ENCODE measurements at places on chromosomes 3 and 15. TPM values are rescaled to one million over a fixed set of nuclear protein-coding genes. Genes with fewer than 3 reads are reported as not detected.

GRCh38 chr15:60757831-60758570 is 279.1 kb upstream of the ICE2 start:
- ATAC-seq, result no peak

GRCh38 chr3:95334461-95334860 is 1271.6 kb downstream of the NSUN3 start:
- ATAC-seq, result no peak

DNA sequence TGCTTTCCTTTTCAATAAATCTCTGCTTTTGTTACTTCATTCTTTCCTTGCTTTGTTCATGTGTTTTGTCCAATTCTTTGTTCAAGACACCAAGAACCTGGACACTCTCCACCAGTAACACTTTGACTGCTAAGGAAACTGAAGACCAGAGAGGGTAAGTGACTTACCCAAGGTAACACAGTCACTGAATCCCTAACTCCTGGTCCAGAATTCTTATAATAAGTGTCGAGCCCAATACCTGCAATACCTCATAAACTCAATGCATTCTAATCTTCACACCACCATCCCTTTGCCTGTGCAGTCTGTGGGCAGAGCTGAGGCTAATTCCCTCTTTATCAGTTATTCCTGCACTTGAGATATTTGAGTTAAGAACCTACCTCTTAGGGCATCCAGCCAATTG is 237.8 kb downstream of the UACA start:
- no peak for ATAC-seq

- no peak for ATAC-seq
Observed at GRCh38 chr3:99498550-99499234, 139.7 kb upstream of the COL8A1 start.

DNA sequence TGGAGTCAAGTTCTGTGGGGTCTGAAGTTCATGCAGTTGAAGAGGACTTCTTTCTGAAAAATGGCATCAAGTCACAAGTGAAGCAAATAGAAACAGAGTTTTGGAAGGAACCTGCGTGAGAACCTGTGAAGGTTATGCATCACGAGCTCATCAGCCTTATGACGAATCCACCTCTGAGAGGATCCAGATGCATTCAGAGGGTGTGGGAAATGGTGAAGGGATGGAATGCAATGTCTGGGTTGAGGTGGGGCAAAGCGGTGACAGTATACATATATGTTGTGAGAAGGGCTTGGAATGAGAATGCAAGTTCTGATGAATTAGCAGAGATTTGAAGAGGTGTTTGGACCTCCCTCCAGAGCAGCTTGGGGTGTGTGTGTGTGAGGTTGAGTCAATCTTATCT is 382.1 kb upstream of the TBL1XR1 start:
- ATAC-seq, result no peak

DNA sequence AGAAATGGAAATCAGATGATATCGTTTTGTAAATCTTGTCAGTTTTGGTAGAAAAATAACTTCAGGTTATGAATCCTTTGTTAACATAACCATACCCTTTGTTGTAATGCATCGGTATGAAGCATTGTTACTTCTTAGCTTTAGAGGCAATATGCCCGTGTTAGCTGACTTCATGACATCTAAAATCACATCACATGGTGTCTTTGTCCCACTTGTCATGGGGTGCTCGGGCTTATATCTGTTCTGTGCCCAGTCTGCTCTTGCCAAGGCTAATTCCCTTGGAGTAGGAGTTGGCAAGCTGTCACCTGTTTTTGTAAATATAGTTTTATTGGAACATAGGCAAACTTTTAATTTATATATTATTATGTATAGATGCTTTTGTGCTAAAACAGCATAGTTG is 39.6 kb downstream of the SLC25A26 start:
- ATAC-seq, result no peak

DNA sequence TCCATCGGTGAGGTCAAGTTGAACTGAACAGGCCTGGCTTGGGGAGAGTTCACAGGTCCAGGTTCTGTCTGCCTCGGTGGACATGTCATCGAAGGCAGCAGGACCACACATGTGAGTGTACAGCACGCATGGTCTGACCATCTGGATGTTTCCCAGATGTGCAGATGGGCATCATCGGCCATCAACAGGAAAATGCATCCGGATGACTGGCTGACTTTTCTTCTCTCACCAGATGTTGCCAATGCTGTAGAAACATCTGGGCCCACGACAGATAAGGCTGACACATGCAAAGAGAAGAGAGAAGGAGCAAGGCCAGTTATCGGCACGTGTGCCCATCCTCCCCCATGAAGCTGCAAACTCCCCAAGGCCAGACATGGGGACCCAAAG is 45.1 kb downstream of the NOX5 start:
- ATAC-seq, result no peak

DNA sequence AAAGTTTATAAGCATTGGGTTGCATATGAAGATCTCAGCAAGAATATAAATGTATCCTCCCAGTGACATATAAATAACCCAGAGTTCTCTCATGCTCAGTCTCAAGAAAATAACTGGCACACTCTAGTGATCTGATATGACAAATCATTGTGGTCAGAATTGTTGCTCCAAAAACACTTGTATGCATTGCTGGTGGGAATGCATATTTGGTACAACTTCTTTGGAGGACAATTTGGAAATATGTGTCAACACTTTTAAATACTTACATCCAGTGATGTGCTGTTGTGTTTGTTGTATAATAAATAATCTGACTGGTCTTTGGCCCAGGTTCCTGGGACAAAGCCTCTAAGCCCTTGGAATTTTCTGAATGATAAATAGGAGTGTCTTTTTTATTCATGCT is 66.7 kb upstream of the STT3B start:
- ATAC-seq, result peak; percentile 75

DNA sequence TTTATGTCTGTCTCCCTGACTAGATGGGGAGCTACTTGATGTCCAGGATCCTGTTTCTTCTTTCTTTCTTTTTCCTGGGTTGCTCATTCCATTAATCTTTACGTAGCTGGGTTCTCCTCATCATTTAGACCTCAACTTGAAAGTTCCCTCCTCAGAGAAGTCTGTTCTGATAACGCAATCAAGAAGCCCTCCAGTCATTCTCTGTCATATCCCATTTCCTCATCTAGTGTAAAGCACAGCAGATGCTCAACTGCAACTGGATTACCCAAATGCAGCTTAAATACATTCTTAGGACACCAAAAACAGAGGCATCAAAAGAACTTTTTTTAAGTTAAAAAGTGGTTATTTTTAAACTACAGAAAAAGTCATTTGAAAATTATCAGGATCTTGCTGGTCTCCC is 51.7 kb upstream of the ST3GAL6 start:
- no peak for ATAC-seq

- no peak for ATAC-seq
Observed at GRCh38 chr3:53089511-53089910, 40.7 kb downstream of the RFT1 start.

- no peak for ATAC-seq
Observed at GRCh38 chr3:1623896-1624295, 474.8 kb upstream of the CNTN4 start.

GRCh38 chr3:147372525-147373027 is 33.8 kb downstream of the ZIC4 start:
- ATAC-seq, result no peak

- no peak for ATAC-seq
Observed at GRCh38 chr15:65077981-65078352, 1.4 kb downstream of the KBTBD13 start.

GRCh38 chr3:43779850-43780249 is 89.1 kb downstream of the ABHD5 start:
- no peak for ATAC-seq

DNA sequence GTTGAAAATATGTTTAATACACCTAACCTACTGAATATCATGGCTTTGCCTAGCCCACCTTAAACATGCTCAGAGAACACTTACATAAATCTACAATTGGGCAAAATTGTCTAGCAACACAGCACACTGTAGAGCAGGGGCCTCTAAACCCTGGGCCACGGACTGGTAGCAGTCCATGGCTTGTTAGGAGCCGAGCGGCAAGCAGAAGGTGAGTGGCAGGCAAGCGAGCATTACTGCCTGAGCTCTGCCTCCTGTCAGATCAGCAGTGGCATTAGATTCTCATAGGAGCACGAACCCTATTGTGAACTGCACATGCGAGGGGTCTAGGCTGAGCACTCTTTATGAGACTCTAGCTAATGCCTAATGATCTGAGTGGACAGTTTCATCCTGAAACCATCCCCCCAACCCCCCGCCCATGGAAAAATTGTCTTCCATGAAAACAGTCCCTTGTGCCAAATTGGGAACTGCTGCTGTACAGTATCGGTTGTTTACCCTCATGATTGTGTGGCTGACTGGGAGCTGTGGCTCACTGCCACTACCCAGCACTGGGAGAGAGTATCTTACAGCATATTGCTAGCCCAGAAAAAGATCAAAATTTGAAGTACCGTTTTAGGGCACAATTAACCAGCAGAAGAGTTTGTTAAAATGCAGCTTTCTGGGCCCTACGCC is 26.1 kb downstream of the CMSS1 start:
- ATAC-seq, result peak; percentile 42

GRCh38 chr15:82646250-82647044 is 716 bp downstream of the CPEB1 start:
- peak; percentile 8 for ATAC-seq

- ATAC-seq, result no peak
Observed at GRCh38 chr15:69400850-69401249, 13.3 kb upstream of the KIF23 start.

DNA sequence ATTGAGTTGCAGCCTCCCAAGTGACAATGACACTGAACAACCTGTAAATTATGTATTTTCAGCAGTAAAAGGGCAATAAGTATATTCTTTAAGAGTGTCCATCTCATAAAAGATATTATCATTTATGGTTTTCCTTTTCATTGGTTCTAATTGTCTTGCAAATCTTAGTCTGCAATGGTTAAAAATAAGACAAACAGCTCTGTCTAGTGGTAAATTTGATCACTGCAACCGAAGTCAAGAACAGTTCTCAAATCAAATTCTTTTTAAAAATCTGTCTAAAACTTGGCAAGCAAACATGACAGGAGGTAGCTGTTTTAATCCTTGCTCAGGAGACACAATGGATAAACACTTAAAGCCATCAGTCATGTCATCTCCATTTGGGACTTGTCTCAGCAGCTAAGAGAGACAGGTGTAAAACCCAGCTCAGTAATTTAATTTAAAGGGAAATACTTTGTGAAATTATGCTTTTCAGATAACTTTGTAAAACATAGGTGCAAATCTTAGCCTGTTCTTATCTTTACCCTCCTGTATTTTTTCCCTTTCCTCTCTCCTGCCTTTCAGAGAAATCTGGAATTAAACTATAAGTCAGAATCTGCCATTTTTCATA is 150.3 kb upstream of the ARHGEF26 start:
- no peak for ATAC-seq

GRCh38 chr3:13529196-13530112 is 19.5 kb upstream of the FBLN2 start:
- ATAC-seq, result no peak

GRCh38 chr3:185960522-185961288 is 22.9 kb upstream of the TRA2B start:
- no peak for ATAC-seq

DNA sequence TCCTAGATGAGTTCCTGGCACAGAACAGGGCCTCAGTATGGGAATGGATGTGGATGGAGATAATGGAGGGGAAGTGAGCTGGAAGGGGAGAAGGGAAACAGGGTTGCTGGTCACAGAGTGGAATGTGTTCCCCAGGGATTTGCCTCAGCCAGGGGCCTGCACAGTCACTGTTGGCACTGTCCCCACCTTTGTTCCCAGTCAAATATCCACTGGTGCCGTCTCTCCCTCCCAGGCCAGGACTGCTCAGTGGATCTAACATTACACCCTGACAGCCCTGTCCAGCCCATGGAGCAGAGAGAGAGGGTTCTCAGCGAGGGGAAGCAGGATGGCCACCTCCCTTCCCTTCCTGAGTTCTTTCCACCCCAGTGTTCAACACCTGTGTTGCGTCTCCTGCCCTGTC is 1.5 kb upstream of the PPP1R2 start:
- no peak for ATAC-seq

- ATAC-seq, result no peak
Observed at GRCh38 chr15:52180196-52180835, 10.9 kb downstream of the GNB5 start.

DNA sequence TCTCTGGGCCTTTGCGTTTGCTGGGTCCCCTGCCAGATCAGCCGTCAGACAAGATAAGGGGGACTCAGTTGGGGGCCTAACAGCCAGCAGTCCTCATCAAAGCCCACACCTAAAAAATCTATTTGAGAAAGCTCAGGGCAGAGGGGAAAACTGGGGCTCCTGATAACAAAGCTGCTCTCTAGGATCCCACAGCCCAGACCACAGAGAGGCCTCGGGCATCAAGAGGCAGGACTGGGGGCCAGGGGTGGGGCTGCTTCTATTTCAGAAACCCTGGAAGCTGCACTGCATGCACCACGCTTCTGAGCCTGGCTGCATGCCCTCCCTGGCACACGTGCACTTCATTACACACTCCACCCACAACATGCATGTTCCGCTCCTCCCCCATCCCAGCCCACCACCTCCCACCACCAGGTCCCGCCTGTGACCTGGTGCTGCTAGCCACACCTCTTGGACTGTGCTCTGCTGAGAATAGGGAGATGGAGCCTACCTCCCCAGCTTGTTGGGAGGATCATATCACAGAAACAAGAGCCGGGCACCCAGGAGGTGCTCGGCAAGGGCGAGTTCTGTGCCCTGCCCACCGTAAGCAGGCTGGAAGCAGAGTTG is 26.6 kb downstream of the FBLN2 start:
- no peak for ATAC-seq

DNA sequence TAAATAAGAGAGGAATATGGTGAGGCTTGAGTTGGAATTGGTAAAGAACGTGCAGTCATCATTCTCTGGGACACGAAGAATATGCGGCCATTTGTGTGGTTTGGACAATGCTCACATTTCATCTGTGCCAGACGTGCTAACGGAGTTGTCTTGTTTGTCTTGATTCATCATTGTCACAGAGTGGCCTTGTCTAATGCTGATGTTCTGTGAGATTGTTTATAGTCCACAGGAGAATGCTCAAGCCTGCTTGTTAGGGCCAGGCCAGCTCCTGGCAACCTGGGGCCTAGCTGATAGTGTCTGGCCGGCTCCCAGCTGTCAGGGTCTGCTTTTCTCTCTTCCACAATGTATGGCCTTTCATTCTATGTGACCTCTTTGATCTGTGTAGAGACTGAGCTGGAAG is 384.7 kb downstream of the EDEM1 start:
- peak; percentile 25 for ATAC-seq

DNA sequence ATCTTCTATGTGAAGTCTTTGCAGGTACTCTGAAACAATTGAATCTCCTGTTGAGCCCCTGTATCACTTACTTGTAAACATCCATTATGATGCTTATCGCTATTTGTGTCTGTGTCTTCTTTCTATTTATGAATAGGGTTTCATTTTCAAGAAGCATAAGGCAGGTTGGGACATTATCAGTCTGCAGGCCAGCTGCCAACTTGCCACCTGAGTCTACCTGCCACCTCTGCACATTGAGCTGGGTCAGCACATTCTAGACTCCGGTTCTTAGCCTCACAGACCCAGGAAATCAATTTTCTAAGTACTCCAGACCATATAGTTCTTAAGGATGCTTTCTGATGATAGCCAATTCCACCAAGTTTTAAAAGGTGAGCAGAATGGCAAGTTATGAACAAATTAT is 105.7 kb upstream of the MCTP2 start:
- ATAC-seq, result no peak

Gene FSTL1
- 10.8 TPM for total RNA-seq

Gene HSPBAP1
- total RNA-seq, result 26.7 TPM

Gene EPHB3
- 36.3 TPM for total RNA-seq

Gene BTLA
- total RNA-seq, result 4.2 TPM

Gene RPL32
- total RNA-seq, result 1,616 TPM

Gene SLC12A8
- 0.64 TPM for total RNA-seq

Gene SERPINI2
- not detected for total RNA-seq

Gene AADACL2
- 0.14 TPM for total RNA-seq

Gene SHQ1
- 5.6 TPM for total RNA-seq

Gene ZNF770
- total RNA-seq, result 107 TPM

Gene COPS2
- total RNA-seq, result 126 TPM

Gene MOBP
- total RNA-seq, result 0.44 TPM

Gene TLE3
- 41.2 TPM for total RNA-seq

Gene SLC35G2
- 15.4 TPM for total RNA-seq

Data from motor neuron (in vitro differentiated cells).